Kidney (tissue), 22 donors: ENCODE measurements at places on chromosomes 1 and 21. TPM values are rescaled to one million over a fixed set of nuclear protein-coding genes. Genes with fewer than 3 reads are reported as not detected.

Gene PRAMEF18
- not detected for total RNA-seq

Gene SH2D5
- total RNA-seq, result 0.57 TPM

Gene FAM43B
- total RNA-seq, result 2.5 TPM

- no peaks in the 10 kb centered on the region for H3K27me3 ChIP-seq
- H3K4me3 ChIP-seq, result no peak overlapping the region
- no peaks in the 10 kb centered on the region for H3K4me1 ChIP-seq
- no peak for DNase-seq
- H3K36me3 ChIP-seq, result no peaks in the 10 kb centered on the region
Observed at GRCh38 chr1:60265560-60266535, 192.3 kb upstream of the C1orf87 start.

DNA sequence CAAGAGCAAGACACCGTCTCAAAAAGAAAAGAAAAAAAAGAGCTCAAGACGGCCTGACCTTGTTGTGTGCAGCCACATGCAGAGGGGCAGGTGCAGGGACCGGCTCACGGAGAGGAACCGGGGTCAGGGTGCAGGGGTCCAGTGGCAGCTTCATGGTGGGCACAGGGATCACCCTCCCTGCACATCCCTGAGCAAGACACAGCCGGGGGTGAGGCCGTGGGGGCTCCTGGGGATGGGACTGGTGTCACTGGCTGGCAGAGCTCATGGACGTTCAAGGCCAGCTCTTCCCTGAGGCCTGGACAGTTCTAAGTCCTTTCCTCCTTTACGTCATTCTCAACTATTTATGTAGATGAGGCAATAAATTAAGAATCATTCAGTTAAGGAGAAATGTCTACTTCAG is 6.6 kb upstream of the TMEM240 start:
- no peak overlapping the region for H3K4me3 ChIP-seq
- DNase-seq, result no peak
- H3K27me3 ChIP-seq, result no peaks in the 10 kb centered on the region
- H3K4me1 ChIP-seq, result peaks cover 2% of the 10 kb centered on the region
- H3K27ac ChIP-seq, result no peak overlapping the region

GRCh38 chr1:36847186-36847585 is 187.1 kb downstream of the GRIK3 start:
- H3K36me3 ChIP-seq, result no peaks in the 10 kb centered on the region
- H3K4me1 ChIP-seq, result no peaks in the 10 kb centered on the region
- H3K27ac ChIP-seq, result no peak overlapping the region
- no peak overlapping the region for H3K4me3 ChIP-seq

DNA sequence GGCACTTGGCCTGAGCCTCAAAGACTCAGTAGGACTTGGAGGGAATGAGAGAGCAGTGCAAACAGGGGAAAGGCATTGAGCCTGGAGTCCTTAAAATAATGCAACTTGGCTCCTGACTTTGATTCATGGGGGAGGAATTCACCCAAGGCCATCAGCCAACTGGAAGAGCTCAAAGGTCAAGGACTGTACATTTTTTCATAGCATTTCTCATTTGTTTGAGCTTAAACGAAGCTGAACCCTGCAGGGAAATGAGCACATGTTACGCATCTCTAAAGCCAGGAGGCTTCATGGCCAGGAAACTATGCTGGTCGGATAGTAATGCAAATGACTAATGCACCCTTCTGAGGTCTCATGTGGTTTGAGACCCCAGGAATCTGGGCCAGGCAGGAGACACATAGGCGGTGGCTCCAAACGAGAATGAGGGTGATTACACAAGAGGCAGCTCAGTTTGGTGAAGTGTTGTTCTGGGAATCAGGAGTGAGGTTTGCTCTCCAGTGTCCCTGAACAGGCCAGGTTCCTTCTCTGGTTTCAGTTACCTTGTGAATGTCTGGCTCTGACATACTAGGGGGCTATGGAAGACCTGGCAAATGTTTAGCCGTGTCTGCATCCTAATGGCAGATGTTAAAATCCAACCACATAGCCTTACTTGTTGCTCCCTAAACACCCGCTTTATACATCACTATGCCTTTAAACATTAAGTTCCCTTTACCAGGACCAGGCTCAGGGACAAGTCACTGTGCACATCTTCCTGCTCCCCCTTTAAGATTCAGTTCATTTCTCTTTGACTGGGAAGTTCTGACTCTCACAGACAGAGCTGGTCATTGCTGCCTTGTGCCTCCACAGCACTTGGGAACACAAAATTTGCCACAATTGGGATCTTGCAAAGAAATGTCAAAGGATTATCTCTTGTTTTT is 503.9 kb upstream of the USP24 start:
- H3K27me3 ChIP-seq, result no peaks in the 10 kb centered on the region
- H3K36me3 ChIP-seq, result no peaks in the 10 kb centered on the region
